ENCODE measurements at places on chromosomes 11 and 22.

DNA sequence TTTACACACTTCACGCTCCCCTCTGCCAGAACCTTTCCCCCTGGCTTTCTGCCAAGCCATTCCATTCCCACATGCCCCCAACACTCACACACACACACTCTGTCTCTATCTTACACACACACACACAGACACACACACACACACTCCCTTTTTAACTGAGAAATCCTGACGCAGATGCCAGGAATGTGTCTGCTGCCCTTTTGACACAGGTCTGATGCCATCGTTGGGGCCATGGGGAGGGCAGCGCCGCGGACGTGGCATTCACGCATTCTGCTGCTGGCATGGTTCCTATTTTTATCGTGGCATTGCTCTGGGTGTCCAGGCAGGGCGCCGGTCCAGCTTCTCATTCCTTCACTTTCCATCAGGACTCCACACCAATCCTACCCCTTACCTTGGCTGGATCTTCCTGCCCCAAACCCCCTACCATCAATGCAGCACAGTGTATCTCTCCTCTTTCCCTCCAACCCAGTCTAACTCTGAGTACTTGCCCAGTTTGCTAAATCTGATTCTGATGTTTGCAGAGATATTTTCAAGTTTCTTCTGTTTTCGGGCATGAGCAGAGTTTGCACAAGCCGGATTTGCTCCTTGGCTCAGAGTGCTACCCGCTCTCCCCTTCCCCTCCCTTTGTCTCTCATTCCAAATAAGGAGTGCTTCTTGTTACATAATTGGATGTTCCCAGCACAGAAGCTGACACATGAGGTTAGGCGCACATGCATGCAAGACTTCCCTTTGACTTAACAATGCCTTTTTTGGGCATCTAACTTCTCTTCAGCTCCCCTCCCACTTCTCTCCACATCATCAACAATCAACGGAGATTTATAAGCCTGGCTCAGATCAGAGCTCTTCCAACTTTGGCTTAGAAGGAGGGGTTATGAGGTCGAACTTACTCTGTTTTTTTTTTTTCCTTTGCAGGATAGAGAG is 18.8 kb downstream of the SNX19 start:
- peak; percentile 81 for DNase-seq

- no peak for DNase-seq
These were observed 45.4 kb upstream of the ANO3 start for GRCh38 chr11:26286472-26287066.

- no peak for DNase-seq
These were observed 8.0 kb downstream of the VSTM5 start for GRCh38 chr11:93842461-93842860.

GRCh38 chr22:29936186-29936585 is 53.2 kb downstream of the MTMR3 start:
- DNase-seq: no peak

- DNase-seq: no peak
These were observed 5.1 kb upstream of the DRG1 start for GRCh38 chr22:31394326-31394725.

DNA sequence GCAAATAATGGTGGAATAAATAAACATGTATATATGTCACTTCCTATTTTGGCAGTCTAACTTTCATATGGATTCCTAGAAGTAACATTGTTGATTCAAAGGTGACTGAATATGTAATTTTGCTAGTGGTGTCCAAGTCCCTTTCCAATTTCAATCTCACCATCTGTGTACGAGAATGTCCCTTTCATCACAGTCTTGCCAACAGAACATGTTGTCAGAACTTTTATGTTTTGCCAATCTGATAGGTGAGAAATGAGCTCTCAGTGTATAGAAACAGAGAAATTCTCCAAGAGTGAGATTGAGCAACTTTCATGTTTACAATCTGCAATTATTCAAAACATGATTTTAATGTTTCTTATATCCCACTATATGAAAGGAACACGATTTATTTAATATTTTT is 167.5 kb downstream of the CNTN5 start:
- no peak for DNase-seq

DNA sequence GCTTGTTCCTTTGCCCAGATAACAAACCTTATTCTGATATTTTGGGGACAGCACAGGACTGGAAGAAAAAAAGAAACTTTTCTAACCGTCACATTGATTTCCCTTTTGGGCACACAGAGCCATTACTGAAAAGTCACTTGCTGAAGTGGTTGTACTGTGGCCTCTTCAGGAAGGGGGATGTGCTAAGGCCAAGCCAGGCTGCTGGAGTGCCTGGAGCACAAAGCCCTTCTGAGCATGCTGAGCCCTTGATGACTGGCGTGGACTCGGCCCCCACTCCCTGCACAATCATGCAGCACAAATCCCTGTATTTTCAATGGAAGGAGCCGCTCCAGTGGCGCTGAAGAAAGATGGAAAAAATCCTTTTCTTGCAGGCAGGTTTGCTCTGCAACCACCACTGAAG is 164.2 kb downstream of the NTM start:
- no peak for DNase-seq

DNA sequence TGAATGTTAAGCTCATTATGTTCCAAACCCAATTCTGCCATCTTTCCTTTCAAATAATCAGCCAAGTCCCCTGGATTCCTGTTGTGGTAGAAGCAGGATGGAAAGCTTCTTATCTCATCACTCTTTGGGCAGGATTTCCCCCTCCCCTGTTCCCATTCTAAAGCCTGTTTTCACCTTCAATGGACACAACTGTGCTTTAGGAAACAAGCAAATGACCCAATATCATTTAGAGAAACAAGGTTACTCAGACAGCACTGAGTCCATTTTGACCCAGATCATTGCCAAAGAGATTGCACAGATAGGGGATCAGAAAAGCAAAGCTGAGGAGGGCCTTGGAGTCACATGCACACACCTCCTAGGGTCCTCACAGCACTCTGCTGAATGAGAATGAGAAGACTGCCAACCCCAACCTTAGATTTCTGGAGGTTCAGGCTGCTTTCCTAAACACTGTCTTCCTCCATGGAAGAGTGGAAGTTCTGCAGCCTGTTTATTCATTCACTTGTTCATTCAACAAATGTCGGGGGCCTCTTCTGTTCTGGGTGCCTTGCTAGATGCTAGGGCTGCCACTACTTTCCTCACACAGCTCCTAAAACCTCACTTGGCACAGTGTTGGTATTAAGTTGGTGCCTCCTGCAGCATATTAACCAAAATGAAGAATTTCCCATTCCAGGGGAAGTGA is 95.3 kb downstream of the ME3 start:
- DNase-seq: no peak

DNA sequence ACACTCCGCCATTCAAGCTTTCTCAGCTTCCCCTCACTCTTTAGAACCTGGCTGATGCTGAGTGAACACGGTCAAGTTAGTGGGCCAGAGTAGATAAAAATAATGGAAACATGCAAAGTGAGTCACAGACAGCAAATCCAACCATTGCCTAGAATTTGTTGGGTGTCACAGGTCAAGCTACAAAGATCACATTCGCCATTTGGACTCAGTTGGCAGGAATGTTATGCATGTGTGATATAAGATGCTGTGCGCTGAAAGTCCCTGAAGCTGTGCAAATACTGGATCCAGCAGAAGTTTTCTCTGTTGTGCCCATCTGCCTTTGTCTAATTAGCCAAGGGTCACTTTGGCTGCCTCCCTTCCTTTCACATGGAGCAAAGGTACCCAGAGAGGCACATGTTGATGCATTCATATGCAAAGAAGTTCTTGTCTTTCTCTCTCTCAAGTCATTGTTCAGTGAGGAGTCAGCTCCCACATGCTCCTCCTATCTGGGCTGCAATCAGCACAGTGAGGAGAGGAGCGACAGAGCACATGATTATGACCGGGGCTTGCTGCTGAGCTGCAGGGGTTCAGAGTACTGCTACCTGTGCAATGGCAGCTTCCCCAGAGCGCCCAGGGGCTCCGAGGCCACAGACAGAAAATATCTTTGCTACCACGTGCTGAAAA is 39.7 kb downstream of the FLI1 start:
- no peak for DNase-seq

DNA sequence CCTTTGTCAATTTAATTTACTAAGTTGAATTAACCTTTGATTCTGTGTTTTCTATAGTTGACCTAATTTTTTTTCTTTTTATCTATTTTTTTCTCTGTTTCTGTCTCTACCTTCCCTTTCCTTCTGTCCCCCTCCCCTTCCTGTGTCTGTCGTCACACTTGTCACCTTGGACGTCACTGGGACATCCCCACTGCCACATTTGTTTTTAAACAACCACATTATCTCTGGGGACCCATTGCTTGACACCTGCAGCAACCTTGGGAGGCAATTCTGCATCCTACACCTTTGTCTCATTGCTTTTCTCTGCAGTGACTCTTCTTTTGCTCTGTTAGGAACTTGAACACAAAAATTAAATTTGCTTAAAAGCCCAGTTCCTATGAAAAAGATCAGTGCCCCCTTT is 51.8 kb upstream of the TTC12 start:
- no peak for DNase-seq

DNA sequence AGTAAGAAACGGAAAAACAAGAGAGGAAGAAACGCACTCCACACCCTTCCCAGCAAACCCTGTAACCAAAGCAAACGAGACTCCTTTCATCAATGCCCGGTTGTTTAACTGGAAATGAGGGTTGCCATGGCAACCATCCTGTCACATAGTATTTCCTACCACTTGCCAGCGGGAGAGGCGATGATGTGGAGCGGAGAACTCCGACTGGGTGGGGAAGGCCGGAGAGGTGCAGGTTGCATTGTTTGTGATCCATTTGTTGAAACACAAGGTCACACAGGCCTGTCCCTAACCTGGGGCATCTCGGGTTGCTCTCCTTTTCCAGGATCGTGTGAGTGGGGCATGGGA is 609.9 kb downstream of the BUD13 start:
- DNase-seq: no peak

DNA sequence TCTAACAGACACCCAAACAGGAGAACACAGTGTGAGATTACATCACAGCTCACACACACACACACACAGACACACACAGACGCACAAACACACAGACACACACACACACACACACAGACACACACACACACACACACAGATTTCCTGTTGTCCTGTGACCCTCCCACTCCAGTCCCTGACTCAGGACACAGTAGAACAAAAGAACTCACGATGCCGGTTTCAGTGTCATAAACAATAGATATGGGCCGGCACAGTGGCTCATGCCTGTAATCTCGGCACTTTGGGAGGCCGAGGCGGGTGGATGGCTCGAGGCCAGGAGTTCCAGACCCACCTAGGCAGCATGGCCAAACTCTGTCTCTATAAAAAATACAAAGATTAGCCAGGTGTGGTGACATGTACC is 13.8 kb upstream of the KAT5 start:
- DNase-seq: no peak

- DNase-seq: peak; percentile 80
These were observed 34.7 kb upstream of the SEPTIN5 start for GRCh38 chr22:19679522-19680101.

GRCh38 chr11:32030875-32031503 is 59.9 kb upstream of the RCN1 start:
- DNase-seq: no peak

DNA sequence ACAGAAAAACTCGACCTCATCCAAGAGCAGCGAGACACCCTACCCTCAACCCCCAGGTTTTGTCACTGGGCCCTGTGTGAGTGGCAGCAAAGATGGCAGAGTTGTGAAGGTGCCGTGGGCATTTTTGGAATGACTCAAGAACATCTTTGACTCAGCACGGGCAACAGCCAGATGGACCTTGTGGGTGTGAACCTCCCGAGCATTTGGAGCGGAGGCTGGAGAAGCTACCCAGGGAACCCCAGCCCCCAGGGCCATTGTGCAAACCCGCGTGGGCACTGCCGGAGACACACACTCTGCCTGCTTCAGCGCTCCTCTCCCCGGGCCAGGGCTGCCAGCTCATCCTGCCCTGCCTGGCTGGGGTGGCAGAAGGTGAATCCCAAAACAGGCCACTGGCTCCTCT is 66.1 kb downstream of the PANX1 start:
- DNase-seq: no peak

- DNase-seq: no peak
These were observed 98.0 kb downstream of the SLC36A4 start for GRCh38 chr11:93099806-93100205.

GRCh38 chr22:40153192-40153591 is 24.5 kb upstream of the TNRC6B start:
- no peak for DNase-seq

- DNase-seq: no peak
These were observed 817.8 kb upstream of the LUZP2 start for GRCh38 chr11:23679041-23679440.

GRCh38 chr22:23180893-23181720 is 798 bp downstream of the BCR start:
- no peak for DNase-seq

- peak; percentile 81 for DNase-seq
These were observed 19.8 kb upstream of the LRRC10B start for GRCh38 chr11:61488651-61489291.

GRCh38 chr11:40380835-40381234 is 1078.6 kb downstream of the LRRC4C start:
- no peak for DNase-seq

GRCh38 chr22:48035897-48036296 is 1273.4 kb downstream of the TBC1D22A start:
- DNase-seq: no peak

- peak; percentile 65 for DNase-seq
These were observed 791 bp downstream of the EI24 start for GRCh38 chr11:125569915-125570621.

DNA sequence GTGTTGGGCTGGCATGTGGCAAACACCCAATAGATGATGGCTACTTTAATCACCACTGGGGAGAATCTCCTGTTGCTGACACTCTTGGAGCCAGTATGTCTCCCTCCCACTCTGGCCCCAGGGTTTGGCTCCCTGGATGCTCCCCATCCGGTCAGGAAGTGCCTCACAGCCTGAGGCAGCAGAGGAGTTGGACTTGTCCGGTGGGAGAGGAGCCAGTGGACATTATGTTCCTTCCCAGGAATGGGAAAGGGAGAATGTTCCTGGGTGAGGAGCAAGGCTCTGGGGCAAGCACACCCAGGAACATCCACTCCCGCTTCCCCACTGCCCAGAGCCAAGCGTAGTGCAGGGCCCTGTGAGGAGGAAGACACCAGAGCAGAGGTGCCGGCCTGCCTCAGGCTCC is 84.6 kb upstream of the NAV2 start:
- peak; percentile 88 for DNase-seq

GRCh38 chr11:134511255-134511654 is 99.2 kb upstream of the B3GAT1 start:
- DNase-seq: no peak

GRCh38 chr11:97948793-97949192 is 1072.0 kb upstream of the CNTN5 start:
- DNase-seq: no peak
